ENCODE measurements at places on chromosomes 4 and X.

GRCh38 chr4:32658019-32658418, 1937.8 kb downstream of the PCDH7 start:
- DNase-seq = no peak

DNA sequence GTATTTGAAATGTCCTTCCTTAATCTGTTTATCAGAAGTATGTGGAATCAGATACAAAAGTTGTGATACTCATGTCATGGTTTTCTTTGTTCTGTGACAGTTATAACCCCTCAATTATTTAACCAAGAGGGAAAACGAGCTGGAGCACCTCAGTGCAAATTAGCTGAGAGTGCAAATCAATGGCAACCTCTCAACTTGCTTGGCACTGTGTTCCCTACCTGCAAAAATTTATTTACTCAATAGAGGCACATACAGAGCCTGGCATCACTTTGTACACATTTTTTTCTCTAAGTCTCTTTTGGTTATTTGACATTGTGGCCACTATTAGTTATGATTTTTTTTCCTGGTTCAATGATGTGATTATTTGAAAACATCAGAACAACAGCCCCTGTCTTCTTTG, 186.2 kb downstream of the STIM2 start:
- no peak for DNase-seq

GRCh38 chrX:3476973-3477372, 130.5 kb upstream of the MXRA5 start:
- DNase-seq = no peak

DNA sequence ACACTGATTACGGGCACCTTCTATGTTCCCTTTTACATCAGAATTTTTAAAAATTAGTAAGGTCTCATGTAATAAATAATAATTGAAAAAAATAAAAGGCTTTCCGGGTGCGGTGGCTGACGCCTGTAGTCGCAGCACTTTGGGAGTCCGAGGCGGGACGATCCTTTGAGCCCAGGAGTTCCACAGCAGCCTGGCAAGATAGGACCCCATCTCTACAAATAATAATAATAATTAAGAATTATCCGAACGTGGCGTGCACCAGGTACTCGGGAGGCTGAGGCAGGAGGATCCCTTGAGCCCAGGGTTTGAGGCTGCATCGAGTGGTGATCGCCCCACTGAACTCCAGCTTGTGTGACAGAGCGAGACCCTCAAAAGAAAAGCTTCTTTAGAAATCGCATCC, 771 bp upstream of the LAMTOR3 start:
- no peak for DNase-seq

- DNase-seq = no peak
These were observed 1517.0 kb downstream of the ADGRL3 start for GRCh38 chr4:62717154-62717553.

GRCh38 chrX:100747090-100747489, 15.2 kb upstream of the SYTL4 start:
- no peak for DNase-seq

DNA sequence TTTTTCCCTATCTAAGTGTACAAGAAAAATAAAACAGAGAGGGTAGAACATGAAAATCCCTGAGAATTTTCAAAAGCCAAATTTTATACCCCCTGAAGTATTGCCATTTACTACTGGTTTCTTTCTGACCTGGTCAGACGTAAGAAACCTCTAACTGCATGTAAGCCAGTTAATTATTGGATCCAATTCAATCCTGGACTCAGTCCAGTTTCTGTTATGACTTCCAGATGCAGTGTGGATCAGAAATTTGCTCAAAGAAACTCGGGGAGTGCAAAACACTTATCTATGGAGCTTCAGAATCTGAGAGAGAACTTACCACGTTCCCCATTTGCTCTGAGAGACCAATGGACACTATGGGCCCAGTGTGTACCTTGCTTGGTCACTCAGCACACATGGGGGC, 383.5 kb downstream of the KLHL4 start:
- no peak for DNase-seq

- DNase-seq = no peak
These were observed 21.4 kb downstream of the GALNTL6 start for GRCh38 chr4:171834640-171835039.

DNA sequence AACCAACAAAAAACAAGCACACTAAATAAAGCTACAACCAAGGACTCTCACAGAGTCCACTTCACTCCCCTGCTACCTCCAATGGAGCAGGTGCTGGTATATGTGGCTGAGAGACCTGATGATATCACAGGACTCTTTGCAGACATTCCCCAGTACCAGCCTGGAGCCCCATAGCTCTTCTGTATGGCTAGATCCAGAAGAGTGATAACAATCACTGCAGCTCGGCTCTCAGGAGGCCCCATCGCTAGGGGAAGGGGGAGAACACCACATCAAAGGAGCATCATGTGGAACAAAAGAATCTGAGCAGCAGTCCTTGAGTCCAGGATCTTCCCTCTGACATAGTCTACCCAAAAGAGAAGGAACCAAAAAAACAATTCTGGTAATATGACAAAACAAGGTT, 237.1 kb upstream of the TLL1 start:
- no peak for DNase-seq

DNA sequence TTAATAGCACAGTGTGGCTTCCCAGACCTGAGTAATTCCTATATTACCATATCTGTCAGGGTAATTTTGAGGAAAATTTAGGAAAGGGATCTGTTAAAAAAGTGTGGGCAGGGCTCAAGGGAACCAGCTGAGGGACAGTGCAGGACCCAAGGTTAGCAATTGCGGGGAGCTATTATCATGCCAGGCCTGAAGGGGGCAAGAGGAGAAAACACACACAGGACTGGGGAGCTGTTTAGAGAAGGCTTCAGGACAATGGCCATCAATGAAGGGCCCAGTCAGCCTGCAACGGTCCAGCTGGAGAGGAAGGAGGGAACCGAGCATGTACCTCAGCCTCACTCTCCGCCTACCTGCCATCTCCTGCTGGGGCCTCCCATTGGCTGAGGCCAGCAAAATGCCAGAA, 19.0 kb upstream of the NHS start:
- DNase-seq = no peak

DNA sequence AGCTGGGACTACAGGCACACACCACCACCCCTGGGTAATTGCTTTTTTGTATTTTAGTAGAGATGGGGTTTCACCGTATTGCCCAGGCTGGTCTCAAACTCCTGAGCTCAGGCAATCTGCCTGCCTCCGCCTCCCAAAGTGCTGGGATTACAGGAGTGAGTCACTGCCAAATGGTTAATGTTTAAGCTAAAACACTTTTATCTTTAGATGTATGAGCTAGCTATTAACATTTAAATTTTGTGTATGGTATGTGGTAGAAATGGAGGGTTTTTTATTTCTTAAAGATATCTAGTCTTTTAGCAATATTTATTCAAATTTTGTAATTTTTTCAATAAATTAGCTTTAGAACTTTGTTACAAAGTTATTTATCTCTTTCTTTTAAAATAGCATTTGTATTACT, 1659.8 kb upstream of the ADGRL3 start:
- DNase-seq = no peak

DNA sequence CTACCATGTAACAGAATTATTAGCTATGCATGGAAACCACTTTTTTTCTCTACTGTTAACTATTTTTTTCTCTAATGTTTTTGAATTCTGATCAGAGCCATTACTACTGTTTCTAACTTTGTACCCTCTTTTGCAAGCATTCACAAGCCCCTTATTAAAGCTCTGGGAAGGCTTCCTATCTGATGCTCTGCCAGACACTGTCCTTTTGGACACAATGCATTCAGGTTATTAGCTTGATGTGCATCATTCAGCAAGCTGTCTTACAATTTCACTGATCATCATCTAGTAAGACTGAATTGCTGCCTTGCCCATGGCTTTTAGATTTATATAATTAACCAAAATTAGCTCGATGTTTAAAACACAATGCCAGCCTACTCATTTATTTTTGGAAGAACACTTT, 155.1 kb downstream of the NR3C2 start:
- no peak for DNase-seq

GRCh38 chr4:125306533-125306932, 8.2 kb upstream of the FAT4 start:
- DNase-seq = no peak

DNA sequence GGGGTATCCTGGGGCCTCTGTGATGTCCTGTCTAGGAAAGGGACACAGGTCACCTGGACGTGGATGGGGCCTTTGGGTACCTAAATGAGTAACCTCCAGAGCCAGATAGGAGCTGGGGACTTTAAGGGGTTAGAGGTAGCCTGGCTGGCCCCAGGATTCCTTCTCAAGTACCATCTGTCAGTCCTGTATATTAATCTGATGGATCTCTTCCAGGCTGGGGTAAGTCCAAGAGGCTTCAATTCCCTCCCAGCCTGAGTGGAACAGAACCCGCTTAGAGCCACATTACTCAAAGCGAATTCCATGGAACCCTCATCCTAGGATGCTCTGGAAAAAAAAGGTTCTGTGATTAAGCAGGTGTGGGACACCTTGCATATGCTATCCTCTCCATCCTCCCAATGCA, 24.8 kb upstream of the MAP3K15 start:
- no peak for DNase-seq

DNA sequence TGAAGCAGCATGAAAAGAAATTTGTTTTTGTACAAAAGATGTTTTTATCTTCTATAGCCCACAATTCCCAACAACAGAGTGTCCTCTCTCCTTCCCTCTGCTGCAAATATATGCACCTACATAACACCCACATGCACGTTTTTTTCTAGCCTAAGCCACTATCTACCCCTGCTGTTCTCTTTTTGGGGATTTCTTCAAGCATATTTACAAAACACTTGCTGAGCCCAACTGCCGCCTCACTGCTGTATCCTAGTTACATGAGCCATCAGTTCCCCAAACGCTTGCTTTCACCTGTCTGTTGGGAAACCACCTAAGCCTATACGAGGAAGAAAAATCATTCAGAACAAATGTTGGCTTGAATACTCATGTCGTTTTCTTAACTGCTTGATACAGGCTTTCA, 127.2 kb downstream of the CHRNA9 start:
- no peak for DNase-seq
